Common myeloid progenitor, CD34-positive (primary cell): ENCODE measurements at places on chromosomes 3 and 15.

GRCh38 chr15:74589826-74590225 is 25.8 kb upstream of the CLK3 start:
- DNase-seq = no peak

- no peak for DNase-seq
These were observed 41.0 kb downstream of the EPHB3 start for GRCh38 chr3:184602372-184603150.

DNA sequence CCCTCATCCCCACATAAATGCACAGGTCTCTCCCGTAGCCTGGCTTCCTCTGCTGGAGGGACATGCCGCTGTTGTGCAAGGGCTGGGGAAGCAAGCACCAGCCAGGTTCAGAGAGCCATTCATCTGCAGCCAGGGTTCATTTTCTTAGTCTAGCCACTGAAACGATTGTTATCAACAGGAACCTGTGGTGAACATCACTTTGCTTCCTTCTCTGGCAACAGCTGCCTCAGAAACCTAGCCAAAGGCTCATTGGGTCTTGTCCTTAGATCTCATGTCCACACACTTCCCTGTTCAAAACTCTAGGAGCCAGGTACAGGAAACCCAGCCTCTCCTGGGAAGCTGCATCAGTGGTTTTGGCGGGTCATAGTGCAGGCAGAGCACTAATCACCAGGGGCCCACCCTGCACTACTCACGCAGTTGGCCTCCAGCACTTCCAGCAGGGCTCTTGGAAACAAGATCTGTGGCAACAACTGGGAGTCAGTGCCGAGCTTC is 47.0 kb downstream of the OXNAD1 start:
- DNase-seq = peak; percentile 67

GRCh38 chr3:102360183-102360860 is 74.5 kb upstream of the ZPLD1 start:
- no peak for DNase-seq

- DNase-seq = no peak
These were observed 19.1 kb upstream of the GOLGA8A start for GRCh38 chr15:34456658-34457057.

- DNase-seq = no peak
These were observed 68.6 kb downstream of the ITGB5 start for GRCh38 chr3:124818398-124819091.

GRCh38 chr15:67550522-67550921 is 8.0 kb downstream of the MAP2K5 start:
- DNase-seq = no peak

- DNase-seq = peak; percentile 50
These were observed 3.0 kb downstream of the PLA1A start for GRCh38 chr3:119600732-119601131.
